ENCODE measurements at places on chromosomes 6 and 20. TPM values are rescaled to one million over a fixed set of nuclear protein-coding genes. Genes with fewer than 3 reads are reported as not detected.
A peak's percentile ranks its signal among the peaks of the same experiment; 100 is the strongest.

MTFR2 gene
- 0.60 TPM for total RNA-seq

GRCh38 chr6:83417880-83418663, 12.8 kb downstream of the ME1 start:
- peak; percentile 45 for DNase-seq

- DNase-seq: peak; percentile 24
These were observed 176.0 kb downstream of the MRPL14 start for GRCh38 chr6:43951063-43951755.

SIRPB1 gene
- 0.22 TPM for total RNA-seq

DNA sequence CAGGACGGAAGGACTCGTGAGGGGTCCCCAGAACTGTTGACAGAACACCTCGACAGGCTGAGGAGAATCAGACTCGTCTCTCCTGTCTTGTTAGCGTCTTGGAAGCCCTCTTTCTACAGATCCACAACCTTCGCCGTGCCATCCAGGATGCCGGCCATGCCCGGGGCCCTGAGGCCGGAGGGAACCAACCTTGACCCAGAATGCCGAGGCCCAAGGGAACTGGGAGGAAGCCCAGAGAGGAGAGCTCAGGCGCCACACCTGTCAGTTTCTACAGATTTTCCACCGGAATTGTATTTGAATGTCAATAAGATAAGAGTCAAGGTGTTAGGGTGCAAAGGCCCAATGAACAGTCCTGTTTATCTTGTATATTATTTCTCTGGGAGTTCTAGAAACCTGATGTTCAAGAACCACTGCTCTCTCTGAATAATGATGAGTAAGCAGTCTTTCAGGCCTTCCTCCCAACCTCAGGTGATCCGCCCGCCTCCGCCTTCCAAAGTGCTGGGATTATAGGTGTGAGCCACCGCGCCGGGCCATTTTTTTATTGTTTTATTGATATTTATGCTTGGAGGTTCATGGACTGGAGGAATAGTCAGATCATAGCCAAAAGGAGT, 799 bp upstream of the ME1 start:
- DNase-seq: no peak

GRCh38 chr20:42706759-42707158, 482.9 kb downstream of the PTPRT start:
- DNase-seq: no peak

- DNase-seq: no peak
These were observed 56.5 kb downstream of the ANKRD60 start for GRCh38 chr20:58171796-58172425.

DNA sequence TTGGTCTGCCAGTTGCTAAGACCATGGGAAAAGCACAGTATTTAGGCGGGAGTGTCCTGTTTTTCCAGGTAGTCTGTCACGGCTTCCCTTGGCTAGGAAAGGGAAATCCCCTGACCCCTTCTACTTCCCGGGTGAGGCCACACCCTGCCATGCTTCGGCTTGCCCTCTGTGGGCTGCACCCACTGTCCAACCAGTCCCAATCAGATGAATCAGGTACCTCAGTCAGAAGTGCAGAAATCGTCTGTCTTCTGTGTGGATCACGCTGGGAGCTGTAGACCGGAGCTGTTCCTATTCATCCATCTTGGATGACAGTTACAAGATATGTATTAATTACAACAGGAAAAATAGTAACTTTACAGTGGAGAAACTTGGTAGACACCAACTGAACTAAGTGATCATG, 188.2 kb downstream of the TPBG start:
- no peak for DNase-seq

DNA sequence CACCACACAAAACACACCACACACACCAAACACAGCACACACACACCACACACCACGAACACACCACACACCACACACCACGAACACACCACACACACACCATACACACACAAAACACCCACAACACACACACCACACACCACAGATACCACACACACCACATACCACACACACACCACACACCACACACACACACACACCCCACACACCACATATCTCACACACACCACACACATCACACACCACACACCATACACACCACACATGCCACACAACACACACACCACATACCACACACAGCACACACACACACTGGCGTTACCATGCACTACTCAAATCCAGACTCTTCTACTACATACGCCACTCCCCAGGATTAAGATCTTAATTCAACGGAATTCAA, 118.9 kb upstream of the THBS2 start:
- DNase-seq: no peak

DNA sequence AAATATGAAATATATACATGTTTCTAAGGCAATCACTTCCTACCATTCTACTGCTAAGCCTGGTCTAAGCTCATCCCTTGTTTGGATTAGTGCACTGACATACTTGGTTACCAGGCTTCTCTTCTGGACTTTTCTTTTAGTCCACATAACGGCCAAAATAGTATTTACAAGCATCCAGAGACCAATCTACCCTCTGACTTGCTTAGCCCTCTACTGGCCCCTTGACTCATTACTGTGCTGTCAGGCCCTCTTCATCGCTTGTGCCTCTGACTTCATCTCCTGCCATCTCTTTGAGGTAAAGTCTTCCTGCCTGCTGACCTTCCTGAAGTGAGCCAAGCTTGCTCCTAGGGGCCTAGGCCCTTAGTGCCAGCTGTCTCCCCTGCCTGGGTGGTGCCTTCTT, 35.1 kb downstream of the TULP4 start:
- DNase-seq: peak; percentile 29

DNA sequence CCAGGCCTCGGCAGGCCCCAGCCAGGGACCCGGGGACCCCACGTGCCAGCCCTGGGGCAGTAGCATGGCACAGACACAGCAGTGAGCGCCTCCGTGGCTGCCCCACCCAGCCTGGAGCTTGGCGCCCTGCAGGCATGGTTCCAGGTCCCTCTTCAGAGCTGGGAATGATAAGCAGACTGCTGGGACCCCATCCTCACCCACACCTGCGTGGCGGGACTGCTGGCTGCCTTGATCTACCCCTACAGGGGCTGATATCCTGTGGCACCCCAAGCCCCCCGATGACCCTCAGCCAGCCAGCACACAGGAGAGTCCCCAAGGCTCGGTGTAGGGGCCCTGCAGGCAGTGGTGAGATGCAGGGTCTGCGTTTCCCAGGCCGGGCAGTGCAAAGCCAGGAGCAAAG, 47.1 kb downstream of the YTHDF1 start:
- no peak for DNase-seq

GRCh38 chr6:45505470-45505869, 127.7 kb upstream of the SUPT3H start:
- no peak for DNase-seq

- no peak for DNase-seq
These were observed 76.3 kb downstream of the CDK19 start for GRCh38 chr6:110738899-110739365.

DNA sequence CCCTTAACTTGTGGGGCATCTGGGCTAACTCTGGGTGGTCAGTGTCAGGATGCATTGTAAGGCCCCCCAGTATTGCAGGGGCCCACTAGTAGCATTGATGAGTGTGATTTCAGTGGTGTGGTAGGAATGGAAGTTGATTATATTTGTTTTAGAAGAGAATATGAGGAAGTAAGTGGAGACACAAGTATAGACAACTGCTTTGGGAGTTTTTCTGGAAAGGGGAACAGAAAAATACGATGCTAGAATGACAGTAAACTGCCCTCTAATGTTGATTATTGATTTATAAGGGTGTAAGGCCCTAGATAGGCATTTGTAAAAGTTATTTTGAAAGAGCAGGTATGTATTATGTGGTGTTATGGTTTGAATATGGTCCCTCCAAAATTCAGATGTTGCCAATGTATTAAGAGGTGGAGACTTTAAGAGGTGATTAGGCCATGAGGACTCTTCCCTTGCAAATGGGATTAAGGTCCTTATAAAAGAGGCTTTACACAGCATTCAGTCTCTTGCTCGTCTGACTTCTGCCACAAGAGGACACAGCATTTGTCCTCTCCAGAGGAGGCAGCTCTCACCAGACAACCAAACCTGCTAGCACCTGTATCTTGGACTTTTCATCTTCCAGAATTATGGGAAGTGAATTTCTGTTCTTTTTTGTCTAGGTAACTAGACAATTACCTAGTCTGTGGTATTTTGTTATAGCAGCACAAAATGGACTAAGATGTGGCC, 135.9 kb upstream of the DTNBP1 start:
- no peak for DNase-seq

DNA sequence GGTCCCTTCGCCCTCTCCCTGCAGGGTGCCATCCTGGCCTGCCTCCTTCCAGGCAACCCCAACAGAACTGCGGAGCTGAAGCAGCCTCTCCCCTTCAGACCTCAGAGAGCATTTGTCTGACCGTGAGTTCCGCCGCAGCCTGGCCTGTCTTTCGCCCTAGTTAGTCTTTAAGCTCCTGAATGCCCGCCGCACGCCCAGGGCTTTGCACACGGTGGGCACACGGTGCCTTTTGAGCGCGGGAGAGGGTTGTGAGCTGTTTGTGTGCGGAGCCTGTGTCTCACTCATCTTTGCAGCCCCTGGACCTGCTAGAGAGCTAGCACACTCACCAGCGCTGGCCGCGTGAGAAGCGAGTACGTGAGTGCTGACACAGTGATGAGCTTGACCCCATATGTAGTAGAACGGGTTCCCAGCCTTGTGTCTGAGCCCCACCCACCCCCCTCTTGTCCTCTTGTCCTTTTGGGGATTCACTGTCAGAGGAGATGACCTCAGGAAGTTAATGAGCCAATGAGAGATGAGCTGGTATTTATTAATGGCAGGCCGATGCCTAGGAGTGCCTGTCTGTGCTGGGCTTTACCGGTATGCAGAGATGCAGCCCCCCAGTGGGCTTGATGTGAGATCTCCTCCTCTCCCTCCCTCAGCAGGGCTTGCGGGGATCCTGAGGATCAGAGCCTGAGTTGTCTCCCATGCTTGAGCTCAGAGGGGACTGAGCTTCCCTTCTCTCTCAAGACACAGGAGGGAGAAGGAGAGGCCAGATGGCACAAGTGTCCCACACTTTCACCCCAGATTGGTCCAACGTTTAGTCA, 249.2 kb downstream of the FARS2 start:
- DNase-seq: no peak

- no peak for DNase-seq
These were observed 174.4 kb upstream of the KCNK16 start for GRCh38 chr6:39496915-39497314.

GRCh38 chr6:35547676-35548075, 35.0 kb upstream of the TULP1 start:
- peak; percentile 21 for DNase-seq

GRCh38 chr6:13396241-13396792, 68.0 kb upstream of the TBC1D7 start:
- no peak for DNase-seq

GRCh38 chr20:43977962-43978361, 63.3 kb downstream of the TOX2 start:
- no peak for DNase-seq

GRCh38 chr20:61965606-61966491, 99.8 kb downstream of the TAF4 start:
- DNase-seq: no peak

CRNKL1 gene
- total RNA-seq: 30.6 TPM

DNA sequence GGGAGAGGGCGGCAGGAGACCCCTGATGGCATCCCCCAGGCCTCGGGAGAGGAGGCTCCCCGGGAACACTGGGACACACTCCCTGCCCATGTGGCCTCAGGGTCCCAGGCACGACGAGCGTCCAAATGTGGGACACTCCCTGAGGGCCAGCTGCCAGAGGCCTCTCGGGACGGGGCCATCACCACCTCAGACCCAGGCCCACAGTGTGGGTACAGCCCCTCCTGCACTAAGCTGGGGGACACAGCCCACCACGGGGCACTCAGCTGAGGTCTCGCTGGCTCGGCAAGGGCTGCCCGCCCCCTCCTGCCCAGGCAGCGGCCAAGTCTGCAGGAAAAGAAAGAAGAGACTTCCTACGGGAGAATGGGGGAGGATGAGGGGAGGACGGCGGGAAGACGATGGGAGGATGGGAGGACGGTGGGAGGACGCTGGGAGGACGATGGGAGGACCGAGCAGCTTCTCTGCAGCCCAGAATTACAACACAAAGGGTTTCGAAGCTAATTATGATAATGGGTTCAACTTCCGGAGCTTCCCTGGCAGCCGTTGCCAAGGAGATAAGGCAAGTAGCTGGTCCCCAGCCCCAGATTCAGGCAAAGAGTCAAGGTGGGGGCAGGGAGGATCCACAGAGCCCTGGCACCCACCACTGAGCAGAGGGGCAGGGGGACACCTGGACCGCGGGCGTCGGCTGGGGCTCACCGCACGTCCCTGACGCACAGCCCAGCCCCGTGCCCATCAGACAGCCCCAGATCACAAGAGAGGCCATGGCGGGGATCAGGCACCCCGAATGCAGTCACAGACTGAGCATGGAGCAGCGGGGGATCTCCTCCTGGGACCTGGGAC, 17.5 kb downstream of the KCNQ2 start:
- no peak for DNase-seq

- no peak for DNase-seq
These were observed 231.1 kb downstream of the SOX4 start for GRCh38 chr6:21824431-21825177.

DNA sequence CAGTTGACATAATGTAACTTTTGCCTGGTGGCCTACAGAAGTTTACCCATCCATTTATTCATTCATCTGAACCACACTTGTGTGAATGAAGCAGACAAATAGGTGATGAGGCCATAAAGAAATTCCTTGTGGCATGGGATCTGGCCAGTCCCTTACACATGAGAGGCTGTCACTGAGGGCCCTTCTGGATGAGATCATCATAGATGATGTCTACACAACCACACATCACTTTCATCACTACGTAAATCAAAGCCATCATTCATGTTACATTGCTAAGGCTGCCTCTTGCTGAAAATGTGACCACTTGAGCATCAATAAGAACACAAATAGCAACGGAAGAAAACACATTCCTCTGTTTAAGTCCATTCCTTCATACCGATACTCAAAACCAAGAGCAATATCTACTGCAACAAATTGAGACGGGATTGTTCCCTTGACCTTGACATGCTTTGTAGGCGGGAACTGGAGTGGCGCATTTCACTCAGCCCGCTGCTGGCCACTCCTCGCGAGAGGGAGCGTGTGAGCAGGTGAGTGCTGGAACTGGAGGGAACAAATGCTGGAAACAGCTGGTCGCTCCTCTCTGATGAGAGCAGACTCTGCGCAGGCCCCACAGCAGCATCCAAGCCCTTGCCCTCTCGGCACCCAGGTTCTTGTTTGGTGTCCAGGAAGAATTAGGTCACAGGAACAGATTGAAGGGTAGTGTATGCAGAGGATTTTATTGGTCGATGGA, 49.3 kb downstream of the FAM50B start:
- DNase-seq: no peak

GRCh38 chr6:7169296-7169721, 61.5 kb downstream of the RREB1 start:
- DNase-seq: peak; percentile 26

STMND1 gene
- not detected for total RNA-seq

DNA sequence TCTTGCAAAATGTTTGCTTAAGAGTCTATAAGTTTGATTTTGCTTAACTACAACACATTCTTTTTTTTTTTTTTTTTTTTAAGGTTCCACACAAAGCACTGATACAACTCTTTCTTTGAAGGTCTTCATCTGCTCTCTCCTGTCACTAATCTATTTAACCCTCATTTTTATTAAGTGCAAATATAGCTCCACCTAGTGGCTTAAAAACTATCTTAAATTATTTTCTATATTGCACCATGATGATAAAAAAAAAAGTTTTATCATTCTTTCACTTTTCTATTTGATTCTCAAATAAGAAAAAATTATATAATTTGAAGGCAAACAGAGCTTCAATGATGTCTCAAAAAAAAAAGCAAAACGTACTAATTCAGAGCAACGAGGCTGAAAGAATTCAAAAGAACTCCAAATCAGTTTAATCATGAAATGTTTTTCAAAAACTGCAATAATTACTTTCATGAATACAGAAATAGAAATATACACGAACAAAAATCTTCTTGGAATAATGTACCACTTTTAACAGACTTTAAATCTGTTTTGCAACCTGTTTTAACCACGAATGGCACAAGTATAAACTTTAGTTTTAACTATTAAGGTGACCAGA, 12.8 kb downstream of the ESF1 start:
- DNase-seq: peak; percentile 29

Data from lung microvascular endothelial cell (primary cell).